Activated CD8-positive, alpha-beta T cell treated with anti-CD3 and anti-CD28 coated beads for 36 hours (primary cell): ENCODE measurements at places on chromosomes 2 and 18. TPM values are rescaled to one million over a fixed set of nuclear protein-coding genes. Genes with fewer than 3 reads are reported as not detected.

Gene CCDC85A
- total RNA-seq: not detected

DNA sequence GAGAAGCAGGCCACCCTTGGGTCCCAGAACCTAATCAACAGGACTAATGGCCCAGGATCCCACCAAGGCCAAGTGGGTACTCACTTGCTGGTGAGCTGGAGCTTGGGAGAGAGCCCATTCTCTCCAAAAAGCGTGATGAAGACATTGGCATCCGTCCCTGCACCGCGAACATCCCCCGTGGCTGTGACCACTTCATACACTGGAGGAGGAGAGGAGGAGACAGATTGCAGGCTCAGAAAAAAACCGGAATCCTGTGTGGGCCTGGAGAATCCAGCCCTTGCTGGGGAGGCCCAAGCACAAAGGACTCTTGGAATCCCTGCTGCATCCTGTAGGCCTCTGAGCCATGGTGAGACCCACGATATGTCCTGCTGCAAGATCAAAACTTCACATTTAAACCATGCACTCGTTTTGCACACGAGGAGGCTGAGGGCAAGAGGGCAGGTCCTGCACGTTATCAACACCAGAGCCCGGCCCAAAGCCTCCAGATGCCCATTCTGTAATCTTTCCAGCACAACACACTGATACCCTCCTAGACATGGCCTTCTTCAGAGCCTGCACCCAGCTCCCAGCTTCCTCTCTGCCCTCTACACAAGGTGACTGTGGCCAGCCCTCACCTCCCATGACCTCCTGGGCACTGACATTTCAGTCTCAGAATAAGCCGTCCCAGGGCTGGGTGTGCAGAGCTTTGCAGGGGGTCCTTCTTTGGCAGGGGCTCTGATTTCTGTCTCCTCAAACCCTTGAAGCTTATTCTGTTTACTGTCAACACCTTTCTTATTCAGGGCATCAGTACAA is 7.8 kb downstream of the LOXHD1 start:
- H3K27ac ChIP-seq: no peak overlapping the region
- no peaks in the 10 kb centered on the region for H3K36me3 ChIP-seq
- no peaks in the 10 kb centered on the region for H3K27me3 ChIP-seq
- DNase-seq: no peak

Gene MC4R
- total RNA-seq: not detected

- DNase-seq: no peak
- no peaks in the 10 kb centered on the region for H3K27me3 ChIP-seq
- no peak overlapping the region for H3K27ac ChIP-seq
- H3K4me1 ChIP-seq: peaks cover 21% of the 10 kb centered on the region
- no peak overlapping the region for H3K4me3 ChIP-seq
Observed at GRCh38 chr2:152729844-152730243, 11.4 kb downstream of the ARL6IP6 start.

Gene NAB1
- total RNA-seq: 24.8 TPM

GRCh38 chr2:205682971-205683501 is 735 bp downstream of the NRP2 start:
- no peak for DNase-seq
- H3K27ac ChIP-seq: no peak overlapping the region
- peaks cover 70% of the 10 kb centered on the region for H3K27me3 ChIP-seq

DNA sequence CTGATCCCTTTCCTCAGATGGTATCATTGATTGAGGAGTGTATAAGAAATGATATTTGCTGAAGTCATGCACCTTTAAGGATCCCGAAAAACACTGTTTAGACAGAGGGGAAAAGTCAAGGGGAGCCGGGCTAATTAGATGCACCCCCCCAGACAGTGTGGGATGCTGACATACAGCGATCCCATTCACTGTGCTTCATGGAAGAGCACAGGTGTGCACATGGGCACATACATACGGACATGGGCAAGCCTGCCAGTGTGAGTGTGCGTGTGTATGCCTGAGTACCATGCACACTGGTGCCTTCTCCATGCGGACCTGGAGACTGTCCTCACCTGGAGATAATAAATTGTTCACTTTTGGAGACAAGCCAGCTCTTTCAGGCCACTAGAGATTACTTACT is 22.6 kb downstream of the MEIS1 start:
- DNase-seq: no peak
- peaks cover 3% of the 10 kb centered on the region for H3K27me3 ChIP-seq
- H3K27ac ChIP-seq: no peak overlapping the region
- H3K4me1 ChIP-seq: no peaks in the 10 kb centered on the region
- H3K36me3 ChIP-seq: no peaks in the 10 kb centered on the region

Gene GPBAR1
- total RNA-seq: 0.45 TPM

Gene RBFA
- total RNA-seq: 41.7 TPM

- no peak overlapping the region for H3K27ac ChIP-seq
- H3K4me1 ChIP-seq: no peaks in the 10 kb centered on the region
- H3K27me3 ChIP-seq: no peaks in the 10 kb centered on the region
- H3K36me3 ChIP-seq: no peaks in the 10 kb centered on the region
- H3K4me3 ChIP-seq: no peak overlapping the region
Observed at GRCh38 chr18:41353777-41354528, 601.1 kb upstream of the PIK3C3 start.

- H3K27ac ChIP-seq: no peak overlapping the region
- peaks cover 5% of the 10 kb centered on the region for H3K27me3 ChIP-seq
- no peak overlapping the region for H3K4me3 ChIP-seq
- H3K4me1 ChIP-seq: no peaks in the 10 kb centered on the region
- DNase-seq: no peak
- no peaks in the 10 kb centered on the region for H3K36me3 ChIP-seq
Observed at GRCh38 chr2:217195016-217195415, 335.2 kb upstream of the TNP1 start.

Gene MTIF2
- total RNA-seq: 51.1 TPM

Gene GCA
- total RNA-seq: 23.4 TPM

Gene C2orf72
- 2.6 TPM for total RNA-seq

Gene CRACDL
- total RNA-seq: 0.38 TPM

DNA sequence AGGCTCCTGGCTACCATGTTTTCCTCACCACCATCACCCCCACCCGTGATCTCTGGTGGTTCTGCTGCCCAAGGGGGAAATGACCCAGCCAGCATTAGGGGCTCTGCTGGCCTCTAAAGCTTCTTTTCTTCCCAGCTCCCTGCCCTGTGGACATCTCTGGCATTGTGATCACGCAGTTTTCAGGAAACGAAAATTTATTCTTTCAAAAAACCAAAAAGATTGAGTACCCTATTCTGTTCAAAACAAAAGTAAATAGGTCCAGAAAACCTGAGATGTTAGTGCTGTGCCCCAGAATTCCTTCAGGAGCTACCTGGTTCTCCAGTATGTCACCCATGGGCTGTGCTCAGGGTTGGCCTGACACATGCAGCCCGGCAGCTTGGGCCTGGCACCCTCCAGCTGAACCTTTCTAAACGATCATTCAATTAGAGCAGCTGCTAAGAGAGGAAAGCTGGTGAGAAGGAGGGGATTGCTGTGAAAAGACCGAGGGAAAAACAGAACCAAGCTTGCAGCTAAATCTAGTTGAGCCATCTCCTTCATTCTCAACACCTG is 157.5 kb downstream of the MGAT5 start:
- peak overlapping the region; percentile 38 for H3K27ac ChIP-seq
- peaks cover 7% of the 10 kb centered on the region for H3K36me3 ChIP-seq
- peaks cover 48% of the 10 kb centered on the region for H3K4me1 ChIP-seq
- H3K4me3 ChIP-seq: no peak overlapping the region
- no peaks in the 10 kb centered on the region for H3K27me3 ChIP-seq

DNA sequence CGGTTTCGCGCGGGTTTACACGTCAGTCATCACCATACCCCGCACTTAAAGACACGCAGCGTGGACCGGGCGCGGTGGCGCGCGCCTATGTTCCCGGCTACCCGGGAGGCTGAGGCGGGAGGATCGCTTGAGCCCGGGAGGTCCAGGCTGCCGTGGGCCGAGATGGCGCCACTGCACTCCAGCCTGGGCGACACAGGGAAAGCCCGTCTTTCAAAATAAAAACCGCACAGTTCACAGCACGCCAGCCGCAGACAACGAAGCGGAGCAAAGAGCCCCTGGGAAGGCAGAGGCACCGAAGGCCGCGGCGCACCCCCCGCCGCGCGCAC is 328 bp downstream of the DTYMK start:
- no peak for DNase-seq
- H3K27me3 ChIP-seq: no peaks in the 10 kb centered on the region
- peak overlapping the region; percentile 80 for H3K27ac ChIP-seq
- peaks cover 59% of the 10 kb centered on the region for H3K36me3 ChIP-seq
- H3K4me3 ChIP-seq: peak overlapping the region; percentile 97

GRCh38 chr18:34977838-34978532 is 63.2 kb upstream of the MAPRE2 start:
- H3K4me1 ChIP-seq: peaks cover 30% of the 10 kb centered on the region
- DNase-seq: peak; percentile 84
- H3K4me3 ChIP-seq: peak overlapping the region; percentile 83
- peak overlapping the region; percentile 63 for H3K27ac ChIP-seq

- DNase-seq: no peak
- peaks cover 16% of the 10 kb centered on the region for H3K27me3 ChIP-seq
- no peak overlapping the region for H3K27ac ChIP-seq
Observed at GRCh38 chr2:165967746-165968145, 14.2 kb upstream of the TTC21B start.

- H3K4me3 ChIP-seq: peak overlapping the region; percentile 84
- H3K4me1 ChIP-seq: peaks cover 78% of the 10 kb centered on the region
- no peaks in the 10 kb centered on the region for H3K27me3 ChIP-seq
- peak; percentile 79 for DNase-seq
- H3K36me3 ChIP-seq: peaks cover 92% of the 10 kb centered on the region
Observed at GRCh38 chr2:113175736-113176695, 2.2 kb downstream of the PSD4 start.

Gene CEP76
- 12.5 TPM for total RNA-seq

Gene RIOK3
- 81.3 TPM for total RNA-seq

Gene COLEC12
- not detected for total RNA-seq

DNA sequence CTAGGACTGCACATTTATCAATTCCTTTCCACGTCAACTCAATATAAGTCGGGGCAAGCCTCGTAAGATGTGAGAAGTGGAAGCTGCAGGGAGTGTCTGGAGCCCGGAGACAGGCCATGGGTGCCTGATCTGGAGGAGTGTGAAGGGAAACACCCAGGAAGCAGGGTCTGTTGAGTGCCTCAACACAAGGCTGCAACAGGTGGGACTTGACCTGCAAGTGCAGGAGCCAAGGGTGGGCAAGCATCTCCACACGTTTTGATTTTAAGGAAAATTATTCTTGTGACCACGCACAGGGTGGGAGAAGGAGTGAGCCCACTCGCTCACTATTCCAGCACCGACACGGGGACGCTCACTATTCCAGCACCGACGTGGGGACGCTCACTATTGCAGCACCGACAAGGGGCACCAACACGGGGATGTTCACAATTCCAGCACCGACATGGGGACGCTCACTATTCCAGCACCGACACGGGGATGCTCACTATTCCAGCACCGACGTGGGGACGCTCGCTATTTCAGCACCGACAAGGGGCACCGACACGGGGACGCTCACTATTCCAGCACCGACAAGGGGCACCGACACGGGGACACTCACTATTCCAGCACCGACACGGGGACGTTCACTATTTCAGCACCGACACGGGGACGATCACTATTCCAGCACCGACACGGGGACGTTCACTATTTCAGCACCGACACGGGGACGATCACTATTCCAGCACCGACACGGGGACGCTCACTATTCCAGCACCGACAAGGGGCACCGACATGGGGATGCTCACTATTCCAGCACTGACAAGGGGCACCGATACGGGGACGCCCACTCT is 197.3 kb downstream of the EIPR1 start:
- H3K4me3 ChIP-seq: no peak overlapping the region
- DNase-seq: no peak
- H3K27me3 ChIP-seq: no peaks in the 10 kb centered on the region
- H3K36me3 ChIP-seq: peaks cover 2% of the 10 kb centered on the region
- H3K27ac ChIP-seq: no peak overlapping the region
- H3K4me1 ChIP-seq: no peaks in the 10 kb centered on the region

Gene ACOXL
- total RNA-seq: 0.56 TPM

DNA sequence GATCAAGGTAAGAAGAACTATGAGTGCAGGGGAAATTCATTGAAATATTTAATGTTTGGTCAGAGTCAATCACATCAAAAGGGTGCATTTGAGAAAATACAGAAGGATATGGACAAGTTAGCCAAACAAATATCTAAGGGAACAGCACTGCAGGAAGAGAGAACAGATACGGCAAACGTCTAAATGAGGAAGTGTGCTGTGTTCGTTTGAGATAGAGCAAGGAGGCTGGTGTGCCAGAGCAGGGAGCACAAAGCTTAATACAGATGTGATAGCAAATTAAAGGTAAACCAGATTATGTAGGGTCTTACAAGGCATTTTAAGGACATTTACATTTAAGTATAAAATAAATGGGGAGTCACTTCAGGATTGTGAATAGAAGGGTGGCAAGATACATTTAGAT is 241.3 kb upstream of the ZNF804A start:
- DNase-seq: no peak
- H3K27me3 ChIP-seq: no peaks in the 10 kb centered on the region
- no peak overlapping the region for H3K27ac ChIP-seq
- no peak overlapping the region for H3K4me3 ChIP-seq

- H3K27me3 ChIP-seq: no peaks in the 10 kb centered on the region
- H3K4me1 ChIP-seq: peaks cover 94% of the 10 kb centered on the region
- H3K4me3 ChIP-seq: no peak overlapping the region
Observed at GRCh38 chr18:48942086-48942485, 8.7 kb downstream of the SMAD7 start.

DNA sequence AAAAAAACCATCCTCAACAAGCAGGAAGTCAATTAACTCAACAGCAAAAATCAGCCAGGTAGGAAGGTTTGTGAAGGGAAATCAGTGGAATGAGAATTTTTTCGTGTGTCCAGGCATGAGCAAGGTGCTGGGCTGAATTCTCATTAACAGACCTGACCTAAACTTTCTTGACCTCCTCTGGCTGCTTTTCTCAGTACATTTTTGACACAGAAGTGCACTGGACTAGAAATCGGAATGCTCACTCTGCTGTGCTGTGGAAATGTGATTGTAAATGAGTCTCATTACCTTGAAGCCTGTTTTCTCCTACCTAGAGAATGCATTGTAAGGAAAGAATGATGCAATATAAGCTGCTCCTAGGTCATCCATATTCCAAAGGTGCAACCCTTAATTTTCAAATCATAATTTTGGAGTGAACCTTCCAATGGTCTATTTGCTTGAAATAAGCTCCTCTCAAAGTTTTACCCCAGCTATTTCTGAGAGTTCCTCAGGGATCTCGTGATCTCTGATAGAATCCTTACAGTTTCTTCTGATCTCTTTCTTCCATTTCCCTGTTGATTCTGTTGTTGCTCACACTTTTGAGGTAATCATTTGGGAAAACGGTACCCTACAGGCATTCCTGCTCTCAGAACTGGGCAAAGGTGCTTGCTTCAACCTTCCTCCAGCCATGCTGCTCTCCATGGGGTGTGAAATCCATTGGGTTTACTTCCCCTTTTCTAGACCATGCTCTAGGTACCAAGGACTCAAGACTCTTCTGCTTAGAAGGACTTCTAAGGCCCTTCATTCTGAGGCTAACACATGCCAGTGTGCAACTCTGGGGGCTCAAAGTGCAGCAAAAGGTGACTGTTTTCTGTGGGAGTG is 104.9 kb upstream of the ITPRID2 start:
- no peak overlapping the region for H3K4me3 ChIP-seq
- H3K27ac ChIP-seq: no peak overlapping the region
- DNase-seq: no peak
- H3K36me3 ChIP-seq: no peaks in the 10 kb centered on the region
- H3K4me1 ChIP-seq: peaks cover 16% of the 10 kb centered on the region
- peaks cover 5% of the 10 kb centered on the region for H3K27me3 ChIP-seq

Gene ABHD1
- 0.50 TPM for total RNA-seq

Gene HES6
- total RNA-seq: 5.6 TPM
